Spinal cord (tissue), 10 donors: ENCODE measurements at places on chromosomes 11 and 22. TPM values are rescaled to one million over a fixed set of nuclear protein-coding genes. Genes with fewer than 3 reads are reported as not detected.

The LRRC32 gene
- 11.0 TPM for polyA plus RNA-seq

The MMP8 gene
- polyA plus RNA-seq = not detected

The CD6 gene
- 5.0 TPM for polyA plus RNA-seq

The PHOX2A gene
- polyA plus RNA-seq = 1.8 TPM

The MAJIN gene
- not detected for polyA plus RNA-seq

The OR8G1 gene
- polyA plus RNA-seq = not detected

The POTEH gene
- polyA plus RNA-seq = not detected

The ALDH3B1 gene
- 3.3 TPM for polyA plus RNA-seq

The ANO1 gene
- polyA plus RNA-seq = 3.0 TPM
